Effector memory CD4-positive, alpha-beta T cell (primary cell): ENCODE measurements at places on chromosomes 5 and 9.

GRCh38 chr5:64164166-64164565 is 1.5 kb upstream of the RNF180 start:
- H3K27me3 ChIP-seq, result peaks cover 5% of the 10 kb centered on the region
- H3K27ac ChIP-seq, result no peak overlapping the region
- H3K4me3 ChIP-seq, result no peak overlapping the region
- H3K36me3 ChIP-seq, result no peaks in the 10 kb centered on the region
- no peaks in the 10 kb centered on the region for H3K4me1 ChIP-seq

GRCh38 chr9:70865471-70865870 is 255.9 kb downstream of the TRPM3 start:
- H3K27me3 ChIP-seq, result no peaks in the 10 kb centered on the region
- no peaks in the 10 kb centered on the region for H3K36me3 ChIP-seq
- no peak for DNase-seq
- no peak overlapping the region for H3K27ac ChIP-seq

DNA sequence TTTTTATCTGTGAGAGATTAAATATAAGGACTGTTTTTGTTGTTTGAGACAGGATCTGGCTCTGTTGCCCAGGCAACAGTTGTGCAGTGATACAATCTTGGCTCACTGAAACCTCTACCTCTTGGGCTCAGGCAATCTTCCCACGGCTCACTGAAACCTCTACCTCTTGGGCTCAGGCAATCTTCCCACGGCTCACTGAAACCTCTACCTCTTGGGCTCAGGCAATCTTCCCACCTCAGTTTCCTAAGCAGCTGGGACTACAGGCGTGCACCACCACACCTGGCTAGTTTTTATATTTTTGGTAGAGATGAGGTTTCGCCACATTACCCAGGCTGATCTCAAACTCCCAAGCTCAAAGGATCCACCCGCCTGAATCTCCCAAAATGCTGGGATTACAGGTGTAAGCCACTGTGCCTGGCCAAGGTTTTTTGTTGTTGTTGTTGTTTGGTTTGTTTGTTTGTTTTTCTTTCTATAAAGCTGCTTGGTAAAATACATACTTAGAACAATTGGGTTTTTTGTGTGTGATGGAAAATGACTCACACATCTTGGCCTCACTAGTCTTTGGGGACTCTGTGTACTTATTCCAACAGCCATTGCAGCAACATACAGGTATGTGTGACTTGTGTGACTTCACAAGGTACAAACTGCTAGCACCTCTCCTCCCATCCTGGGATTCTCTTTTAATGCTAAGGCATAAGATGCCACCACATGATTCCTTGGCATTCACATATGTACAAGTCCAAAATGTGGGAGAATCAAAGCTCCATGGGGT is 36.5 kb upstream of the RASA1 start:
- no peaks in the 10 kb centered on the region for H3K36me3 ChIP-seq
- H3K27me3 ChIP-seq, result no peaks in the 10 kb centered on the region
- DNase-seq, result no peak
- peaks cover 7% of the 10 kb centered on the region for H3K4me1 ChIP-seq
- H3K4me3 ChIP-seq, result no peak overlapping the region

GRCh38 chr5:139394654-139395566 is at the start of gene PROB1:
Gene PROB1 (minus strand): TSS chr5:139395104. CDS start chr5:139395081, 23 bp downstream.
- H3K36me3 ChIP-seq, result no peaks in the 10 kb centered on the region
- H3K27me3 ChIP-seq, result no peaks in the 10 kb centered on the region
- peaks cover 42% of the 10 kb centered on the region for H3K4me1 ChIP-seq
- DNase-seq, result no peak
- no peak within 1 kb of the TSS for H3K27ac ChIP-seq

GRCh38 chr9:94922098-94922607 is 195.7 kb downstream of the AOPEP start:
- H3K36me3 ChIP-seq, result no peaks in the 10 kb centered on the region
- H3K4me3 ChIP-seq, result no peak overlapping the region
- no peaks in the 10 kb centered on the region for H3K27me3 ChIP-seq
- DNase-seq, result no peak
- no peak overlapping the region for H3K27ac ChIP-seq

DNA sequence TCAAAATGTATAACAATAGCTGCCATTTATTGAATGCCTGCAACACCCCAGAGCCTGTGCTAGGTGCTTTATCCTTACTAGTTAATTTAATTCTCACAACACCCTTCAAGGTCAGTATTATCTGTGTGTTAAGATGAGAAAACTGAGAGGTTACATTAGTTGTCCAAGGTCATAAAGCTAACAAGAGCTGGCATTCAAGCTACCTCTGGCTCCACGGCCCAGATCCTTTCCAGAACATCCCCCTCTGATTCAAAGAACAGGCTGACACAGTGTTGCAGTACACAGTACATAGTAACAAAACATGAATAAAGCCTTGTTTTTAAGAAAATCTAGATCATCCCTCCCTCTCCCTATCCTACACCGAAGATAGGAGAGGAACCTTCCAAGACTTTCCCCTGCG is 9.4 kb upstream of the FRMPD1 start:
- H3K36me3 ChIP-seq, result no peaks in the 10 kb centered on the region
- no peaks in the 10 kb centered on the region for H3K4me1 ChIP-seq
- no peak overlapping the region for H3K4me3 ChIP-seq
- H3K27ac ChIP-seq, result no peak overlapping the region

- H3K27ac ChIP-seq, result peak overlapping the region; percentile 50
- H3K4me1 ChIP-seq, result peaks cover 69% of the 10 kb centered on the region
- no peak for DNase-seq
- H3K27me3 ChIP-seq, result no peaks in the 10 kb centered on the region
- no peaks in the 10 kb centered on the region for H3K36me3 ChIP-seq
- no peak overlapping the region for H3K4me3 ChIP-seq
Observed at GRCh38 chr9:2023532-2023931, 8.4 kb downstream of the SMARCA2 start.

DNA sequence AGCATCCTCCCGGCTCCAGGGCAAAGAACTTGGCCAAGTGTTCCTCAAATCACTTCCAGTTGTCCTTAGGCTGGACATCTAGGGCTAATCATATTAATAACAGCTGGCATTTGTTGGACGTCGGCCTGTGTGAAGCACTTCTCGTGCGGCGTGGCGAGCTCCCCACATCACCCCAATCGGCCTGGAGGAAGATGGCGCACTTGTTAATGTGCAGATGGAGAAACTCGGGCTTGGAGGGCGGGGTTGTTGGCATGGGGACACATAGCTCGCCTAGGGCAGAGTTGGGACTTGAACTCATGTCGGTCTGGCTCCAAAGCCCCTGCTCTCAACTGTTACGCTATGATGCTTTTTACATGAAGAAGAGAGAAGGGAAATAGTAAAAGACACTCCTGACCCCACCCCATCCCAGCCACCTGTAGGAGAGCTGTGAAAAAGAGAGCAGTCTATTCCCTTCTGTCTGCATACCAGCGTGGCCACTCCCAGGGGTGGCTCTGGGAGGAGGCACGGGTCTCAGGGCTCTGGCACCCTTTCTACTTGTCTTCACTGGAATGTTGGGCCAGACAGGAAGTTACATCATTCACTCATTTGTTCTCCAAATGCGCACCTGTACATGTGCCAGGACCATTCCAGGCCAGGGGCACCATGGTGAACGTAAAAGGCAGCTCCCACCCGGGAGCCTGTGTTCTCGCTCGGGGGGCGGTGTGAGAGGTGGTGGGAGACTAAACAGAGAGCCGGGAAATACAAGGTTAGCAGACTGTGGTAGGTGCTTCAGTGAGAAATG is 12.8 kb upstream of the NUP214 start:
- H3K27ac ChIP-seq, result no peak overlapping the region
- H3K4me3 ChIP-seq, result no peak overlapping the region
- no peaks in the 10 kb centered on the region for H3K36me3 ChIP-seq
- no peaks in the 10 kb centered on the region for H3K4me1 ChIP-seq

DNA sequence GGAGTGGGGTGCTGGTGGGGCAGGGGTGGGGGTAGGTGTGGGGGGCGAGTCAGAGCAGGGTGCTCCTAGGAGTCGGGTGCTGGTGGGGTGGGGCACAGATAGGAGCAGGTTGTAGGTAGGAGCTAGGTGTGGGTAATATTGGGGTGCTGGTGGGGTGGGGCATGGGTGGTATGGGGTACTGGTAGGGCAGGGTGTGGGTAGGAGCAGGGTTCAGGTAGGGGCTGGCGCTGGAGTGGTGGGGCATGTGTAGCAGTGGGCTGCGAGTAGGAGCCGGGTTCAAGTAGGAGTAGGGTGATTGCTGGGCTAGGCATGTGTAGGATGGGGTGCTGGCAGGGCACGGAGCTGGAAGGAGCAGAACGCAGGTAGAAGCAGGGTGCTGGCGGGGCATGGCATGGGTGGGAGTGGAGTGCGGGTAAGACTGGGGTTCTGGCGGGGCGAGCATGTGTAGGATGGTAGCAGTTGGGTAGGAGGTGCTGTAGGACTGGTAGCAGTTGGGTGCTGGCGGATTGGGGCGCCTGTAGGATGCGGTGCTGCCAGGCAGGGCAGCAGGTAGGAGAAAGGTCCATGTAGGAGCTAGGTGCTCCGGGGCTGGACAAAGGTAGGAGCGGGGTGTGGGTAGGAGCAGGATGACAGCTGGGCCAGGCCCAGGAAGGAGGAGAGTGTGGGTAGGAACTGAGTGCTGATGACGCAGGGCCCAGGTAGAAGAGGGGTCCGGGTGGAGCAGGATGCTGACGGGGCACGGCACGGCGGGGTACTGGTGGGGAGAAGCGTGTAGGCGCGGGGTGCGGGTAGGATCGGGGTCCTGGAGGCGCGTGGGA is 105.5 kb upstream of the SIMC1 start:
- H3K4me3 ChIP-seq, result peak overlapping the region; percentile 45
- no peaks in the 10 kb centered on the region for H3K36me3 ChIP-seq
- peaks cover 4% of the 10 kb centered on the region for H3K4me1 ChIP-seq
- H3K27me3 ChIP-seq, result peaks cover 9% of the 10 kb centered on the region

DNA sequence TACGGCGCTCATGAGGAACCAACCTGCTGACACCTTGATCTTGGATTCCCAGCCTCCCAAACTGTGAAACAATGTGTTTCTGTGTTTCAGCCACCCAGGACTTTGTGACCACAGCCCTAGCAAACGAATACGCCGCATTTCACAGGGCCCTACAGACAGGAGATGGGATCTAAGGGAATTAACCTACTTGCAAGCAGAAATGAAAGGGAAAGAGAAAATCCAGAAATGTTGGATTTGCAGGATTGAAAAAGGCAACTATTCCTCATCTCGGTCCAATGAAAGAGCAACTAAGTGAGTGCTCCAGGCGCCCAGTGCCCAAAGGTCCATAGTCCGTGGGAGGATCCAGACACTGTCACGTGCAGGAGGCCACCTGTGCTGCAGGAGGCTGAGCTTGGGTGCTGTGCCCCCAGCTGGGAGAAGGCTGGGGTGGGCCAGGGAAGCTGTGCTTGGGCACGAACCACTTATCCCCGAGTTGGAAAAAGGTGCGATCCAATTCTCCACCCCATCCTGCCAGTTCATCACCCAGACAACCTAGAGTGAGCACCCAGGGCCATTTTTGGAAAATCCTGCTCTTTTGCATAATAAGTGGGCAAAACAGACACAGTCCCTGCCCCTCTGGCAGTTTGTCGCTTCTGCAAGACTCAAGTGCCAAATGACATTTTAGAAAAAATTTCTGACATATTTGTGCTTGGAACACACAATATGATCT is 177.9 kb downstream of the C9orf50 start:
- no peak overlapping the region for H3K27ac ChIP-seq
- H3K4me3 ChIP-seq, result no peak overlapping the region
- H3K4me1 ChIP-seq, result peaks cover 5% of the 10 kb centered on the region
- H3K36me3 ChIP-seq, result no peaks in the 10 kb centered on the region
- peaks cover 4% of the 10 kb centered on the region for H3K27me3 ChIP-seq
- no peak for DNase-seq

DNA sequence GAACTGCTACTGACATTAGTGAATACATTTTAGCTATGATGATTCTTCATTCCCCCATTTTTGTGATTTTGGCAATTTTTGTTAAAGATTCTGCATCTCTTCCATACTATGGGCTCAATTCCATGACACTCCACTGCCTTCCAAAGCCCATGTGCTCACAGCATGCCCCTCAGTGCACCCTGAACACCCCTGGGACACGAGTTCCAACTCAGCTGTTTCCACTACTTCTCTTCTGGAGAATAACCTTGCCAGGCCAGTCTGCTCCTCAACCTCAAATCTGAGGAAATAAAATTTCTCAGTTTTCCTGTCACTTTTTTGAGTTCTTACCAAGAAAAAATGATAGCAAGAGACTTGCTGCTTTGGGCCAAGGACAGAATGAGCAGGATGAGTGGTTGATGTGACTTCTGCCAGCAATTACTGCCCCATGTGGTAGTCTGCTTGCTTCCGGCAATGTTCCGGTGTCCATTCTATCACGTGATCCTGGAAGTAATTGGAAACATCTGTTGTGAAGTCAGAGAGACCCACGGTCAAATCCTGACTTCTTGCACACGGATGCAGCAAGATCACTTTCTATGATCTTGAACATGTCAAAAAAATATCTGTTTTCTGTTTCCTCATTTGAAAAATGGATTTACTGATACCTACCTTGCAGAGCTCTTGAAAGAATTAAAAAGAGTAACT is 58.3 kb downstream of the EGFLAM start:
- no peaks in the 10 kb centered on the region for H3K27me3 ChIP-seq
- H3K36me3 ChIP-seq, result no peaks in the 10 kb centered on the region
- DNase-seq, result no peak

DNA sequence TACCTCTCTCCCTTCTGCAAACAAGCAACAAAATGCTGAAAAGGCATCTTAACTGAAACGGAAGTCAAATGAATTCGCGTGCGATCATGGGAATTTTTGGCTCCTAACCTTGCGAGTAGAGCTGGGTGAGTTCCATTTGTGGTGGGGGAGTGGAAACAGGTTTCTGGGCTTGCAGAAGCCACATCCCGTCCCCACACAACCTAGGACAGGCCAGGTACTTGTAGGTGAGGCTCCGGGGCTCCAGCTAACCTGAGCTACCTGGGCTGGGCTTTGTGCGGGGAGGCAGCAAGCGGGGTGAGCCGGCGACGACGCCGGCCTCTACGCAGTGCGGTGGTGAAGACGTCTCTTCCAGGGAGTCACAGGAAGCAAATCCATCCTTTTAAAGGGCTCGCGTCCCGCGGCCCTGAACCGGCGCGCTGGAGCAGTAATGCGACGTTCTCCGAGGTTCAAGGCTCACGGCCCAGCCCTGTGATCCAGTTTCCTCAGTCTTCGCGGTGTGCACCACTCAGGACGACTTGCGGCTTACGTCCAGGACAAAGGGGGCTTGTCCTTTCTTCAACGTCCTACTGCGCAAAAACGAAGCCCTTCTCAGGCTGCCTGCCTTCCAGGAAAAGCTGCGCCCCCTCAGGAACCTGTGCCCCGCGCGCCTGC is 567 bp upstream of the SPIN1 start:
- no peaks in the 10 kb centered on the region for H3K36me3 ChIP-seq
- H3K4me1 ChIP-seq, result peaks cover 9% of the 10 kb centered on the region
- peak; percentile 37 for DNase-seq
- no peaks in the 10 kb centered on the region for H3K27me3 ChIP-seq

- H3K27ac ChIP-seq, result no peak overlapping the region
- H3K4me1 ChIP-seq, result no peaks in the 10 kb centered on the region
- peaks cover 17% of the 10 kb centered on the region for H3K36me3 ChIP-seq
- H3K4me3 ChIP-seq, result no peak overlapping the region
- DNase-seq, result no peak
- no peaks in the 10 kb centered on the region for H3K27me3 ChIP-seq
Observed at GRCh38 chr5:132704875-132705274, 31.1 kb downstream of the IL4 start.

GRCh38 chr5:7754997-7755596 is 95.8 kb downstream of the CFAP90 start:
- DNase-seq, result no peak
- peaks cover 3% of the 10 kb centered on the region for H3K27me3 ChIP-seq
- no peak overlapping the region for H3K4me3 ChIP-seq
- H3K27ac ChIP-seq, result no peak overlapping the region

GRCh38 chr9:16544842-16545241 is 325.6 kb downstream of the BNC2 start:
- no peak overlapping the region for H3K4me3 ChIP-seq
- H3K27me3 ChIP-seq, result no peaks in the 10 kb centered on the region

- H3K4me3 ChIP-seq, result peak overlapping the region; percentile 19
- peaks cover 67% of the 10 kb centered on the region for H3K4me1 ChIP-seq
- peaks cover 74% of the 10 kb centered on the region for H3K36me3 ChIP-seq
- peak overlapping the region; percentile 87 for H3K27ac ChIP-seq
- no peaks in the 10 kb centered on the region for H3K27me3 ChIP-seq
Observed at GRCh38 chr5:157222506-157223230, 42.0 kb downstream of the ITK start.
